ENCODE measurements at places on chromosomes 2 and 18.

DNA sequence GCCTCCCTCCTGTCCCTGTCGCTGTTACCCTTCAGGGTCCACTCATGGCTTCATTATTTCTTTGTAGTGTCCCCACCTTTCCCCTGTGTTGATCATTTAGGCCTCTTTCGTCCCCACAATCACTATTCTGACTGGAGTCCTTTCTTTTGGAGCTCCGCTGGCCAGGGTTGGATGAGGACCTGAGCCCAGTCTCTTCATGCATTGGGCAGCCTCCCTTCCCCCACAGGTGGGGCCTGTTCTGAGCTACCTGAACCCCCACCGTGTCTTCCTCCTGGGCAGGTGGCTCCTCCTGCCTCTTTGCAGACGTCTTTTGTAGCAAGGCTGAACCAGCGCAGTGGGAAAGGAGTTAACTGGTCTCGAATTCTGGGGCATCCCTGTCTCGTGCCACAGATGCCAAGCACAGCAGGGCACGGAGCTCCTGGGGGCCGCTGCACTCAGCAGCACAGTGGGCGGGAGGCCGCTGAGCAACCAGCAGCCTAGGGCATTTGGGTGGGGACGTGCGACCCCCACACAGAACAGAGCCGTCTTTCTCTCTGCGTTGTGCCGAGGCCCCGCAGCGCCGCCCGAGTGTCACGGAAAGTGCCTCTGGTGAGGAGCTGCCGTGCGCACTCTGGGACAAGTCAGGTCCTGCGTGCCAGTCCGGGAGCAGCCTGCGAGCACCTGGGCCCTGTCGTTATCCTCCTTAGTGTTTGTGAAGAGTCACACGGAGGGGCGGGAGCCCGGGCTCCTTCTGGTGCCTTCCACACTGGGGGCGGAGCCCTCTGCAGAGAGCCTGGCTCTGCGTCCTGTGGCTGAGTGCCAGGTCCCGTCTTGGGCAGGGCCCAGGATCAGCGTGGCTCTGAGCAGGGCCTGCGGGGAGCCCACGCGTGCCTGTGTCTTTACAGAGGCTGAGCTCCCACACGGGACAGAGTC lies 130.1 kb downstream of the NFATC1 start:
- DNase-seq = no peak

DNA sequence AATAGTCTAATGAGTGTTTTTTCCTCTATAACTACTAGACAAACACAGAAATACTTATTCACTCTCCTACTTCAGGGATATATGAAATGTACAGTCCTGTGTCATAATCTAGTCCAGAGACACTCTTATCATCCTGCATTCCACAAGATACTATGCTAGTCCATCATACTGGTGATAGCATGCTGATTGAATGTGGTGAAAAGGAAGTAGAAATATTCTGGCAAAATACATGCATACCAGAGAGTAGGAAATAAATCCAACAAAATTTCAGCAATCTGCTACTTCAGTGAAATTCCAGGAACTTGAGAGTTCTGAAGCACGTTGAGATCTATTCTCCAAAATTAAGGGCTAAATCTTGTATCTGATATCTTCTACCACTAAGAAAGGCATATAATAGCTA lies 353.9 kb downstream of the PID1 start:
- DNase-seq = no peak

DNA sequence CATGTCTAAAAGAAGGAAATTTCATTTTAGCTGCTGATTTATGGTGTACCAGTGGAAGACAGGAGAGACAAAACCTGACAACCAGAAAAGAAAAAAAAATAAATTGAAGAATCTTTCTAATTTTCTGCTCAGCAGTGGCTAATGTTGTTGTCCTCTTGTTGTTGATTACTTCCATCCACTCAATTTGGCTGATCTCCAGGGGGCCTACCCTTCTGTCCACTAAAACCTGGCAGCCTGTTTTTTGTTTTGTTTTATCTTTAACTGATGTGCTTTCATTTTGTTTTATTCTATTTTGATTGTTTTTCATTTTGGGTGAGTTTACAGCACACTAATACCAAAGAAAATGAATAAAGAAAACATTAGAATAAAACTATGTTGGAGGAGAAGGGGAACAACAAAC lies 27.4 kb downstream of the TFPI start:
- DNase-seq = no peak

GRCh38 chr2:40260437-40260836 lies 191.5 kb downstream of the SLC8A1 start:
- no peak for DNase-seq

DNA sequence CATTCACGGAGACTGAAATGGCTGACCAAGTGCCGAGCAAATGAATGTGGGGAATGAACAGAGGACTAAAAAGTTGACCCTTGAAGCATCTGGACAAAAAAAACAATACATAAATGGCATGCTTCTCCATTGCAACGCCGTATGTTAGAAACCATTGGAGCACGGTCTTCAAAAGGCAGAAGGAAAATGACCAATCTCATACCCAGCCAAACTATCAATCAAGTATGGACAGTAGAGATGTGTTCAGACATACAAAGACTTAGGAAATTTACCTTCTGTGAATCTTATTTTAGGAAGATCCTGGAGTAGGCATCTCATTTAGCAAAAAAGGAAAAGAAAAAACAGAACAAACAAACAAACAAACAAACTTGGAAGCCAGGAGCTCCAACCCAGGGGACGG lies 44.5 kb downstream of the HS6ST1 start:
- DNase-seq = no peak

- no peak for DNase-seq
Observed at GRCh38 chr2:100411841-100412292, 5.6 kb downstream of the CHST10 start.

DNA sequence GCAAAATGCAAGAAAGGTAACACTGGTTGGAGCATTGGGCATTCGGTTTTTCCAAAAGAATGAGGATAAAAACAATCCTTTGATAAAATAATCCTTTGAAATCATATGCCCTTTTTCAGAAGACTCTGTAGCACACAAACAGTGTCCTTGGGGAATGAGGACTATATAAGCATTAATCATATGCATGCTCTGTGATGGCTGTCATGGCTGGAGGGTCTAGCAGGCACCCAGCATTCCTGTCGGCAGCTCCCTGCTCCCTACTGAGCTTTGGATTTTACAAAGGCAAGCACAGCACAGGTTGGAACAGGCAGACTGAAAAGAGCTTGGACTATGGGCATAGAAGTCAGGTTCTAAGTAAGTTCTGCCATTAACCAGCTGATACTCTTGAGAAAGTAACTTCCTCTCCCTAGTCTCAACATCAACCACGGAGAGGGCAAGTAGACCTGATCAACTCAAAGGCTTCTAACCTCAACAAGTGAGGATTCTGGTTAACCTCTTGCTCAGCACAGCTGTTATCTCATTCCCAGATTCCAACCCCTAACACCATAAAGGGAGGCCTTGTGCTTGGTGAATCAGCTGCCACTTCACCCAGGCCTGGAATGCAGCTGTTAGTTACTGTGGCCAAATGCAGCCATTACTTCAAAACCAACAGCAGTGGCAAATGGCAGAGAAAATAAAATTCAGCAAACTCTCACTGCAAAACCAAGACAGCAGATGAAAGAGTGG lies 29.5 kb downstream of the GALNT14 start:
- no peak for DNase-seq

DNA sequence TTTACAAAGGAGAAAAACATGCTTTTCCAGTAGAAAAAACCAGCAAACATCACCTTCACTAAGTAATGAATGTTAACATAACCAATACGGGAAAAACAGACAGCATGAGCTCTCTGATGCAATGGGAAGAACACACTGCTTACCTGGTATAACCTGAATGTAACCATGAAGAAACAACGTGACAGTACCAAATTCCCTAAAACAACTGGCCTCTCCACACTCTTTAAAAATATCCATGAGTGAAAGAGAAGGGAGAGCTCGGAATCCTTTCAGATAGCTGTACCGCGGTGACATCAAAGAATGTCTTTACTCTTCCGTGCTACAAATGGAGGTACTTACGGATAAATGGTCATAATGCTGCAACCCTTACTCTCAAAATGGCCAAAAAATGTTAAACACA lies 32.1 kb downstream of the SAP130 start:
- no peak for DNase-seq

DNA sequence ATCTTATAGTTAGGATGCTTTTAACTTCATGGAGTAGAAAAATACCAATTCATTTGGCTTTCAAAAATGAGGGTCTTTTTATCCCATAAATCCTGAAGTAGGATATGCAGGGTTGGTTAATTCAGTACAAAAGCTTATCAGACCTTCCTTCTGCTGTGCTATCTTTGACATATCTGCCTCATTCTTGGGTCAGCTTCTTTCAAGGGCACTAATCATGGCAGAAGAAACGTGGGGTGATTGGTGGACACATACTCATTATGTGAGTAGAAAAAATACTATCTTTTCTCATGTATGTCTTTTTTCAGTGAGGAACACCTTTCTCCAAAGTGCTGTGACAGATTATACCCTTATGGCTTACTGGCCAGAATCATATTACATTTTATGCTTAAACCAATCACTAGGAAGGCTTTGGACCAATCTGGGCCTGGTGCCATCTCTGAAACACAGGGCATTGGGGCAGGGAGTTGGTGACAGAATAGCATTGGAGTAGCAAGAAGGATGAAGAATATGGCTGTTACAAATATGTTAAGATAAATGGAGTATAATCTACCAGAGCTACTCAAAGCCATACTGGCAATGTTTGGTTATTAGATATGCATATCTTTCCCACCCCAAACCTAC lies 10.1 kb downstream of the UGP2 start:
- DNase-seq = no peak

DNA sequence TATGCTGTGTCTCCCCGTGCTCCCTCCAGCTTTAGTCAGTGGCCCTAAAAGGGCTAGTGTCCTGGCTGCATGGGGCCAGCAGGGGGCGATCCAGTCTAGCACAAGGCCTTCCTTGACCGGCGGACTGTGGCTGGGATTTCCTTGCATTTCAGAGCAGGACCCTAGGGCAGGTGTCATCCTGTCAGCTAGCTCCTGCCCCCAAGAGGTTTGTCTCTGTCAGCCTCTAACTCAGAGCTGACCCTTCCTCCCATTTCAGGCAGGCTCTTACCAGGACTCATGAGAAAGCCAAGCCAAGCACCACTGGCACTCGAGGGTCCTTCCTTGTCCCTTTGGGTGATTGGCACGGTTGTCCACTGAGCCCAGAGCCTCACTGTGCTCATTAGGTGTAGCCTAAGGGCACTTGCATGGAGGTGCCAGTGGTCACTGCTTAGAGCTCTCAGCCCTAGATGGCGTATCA lies 140.3 kb downstream of the RPIA start:
- DNase-seq = peak; percentile 21

DNA sequence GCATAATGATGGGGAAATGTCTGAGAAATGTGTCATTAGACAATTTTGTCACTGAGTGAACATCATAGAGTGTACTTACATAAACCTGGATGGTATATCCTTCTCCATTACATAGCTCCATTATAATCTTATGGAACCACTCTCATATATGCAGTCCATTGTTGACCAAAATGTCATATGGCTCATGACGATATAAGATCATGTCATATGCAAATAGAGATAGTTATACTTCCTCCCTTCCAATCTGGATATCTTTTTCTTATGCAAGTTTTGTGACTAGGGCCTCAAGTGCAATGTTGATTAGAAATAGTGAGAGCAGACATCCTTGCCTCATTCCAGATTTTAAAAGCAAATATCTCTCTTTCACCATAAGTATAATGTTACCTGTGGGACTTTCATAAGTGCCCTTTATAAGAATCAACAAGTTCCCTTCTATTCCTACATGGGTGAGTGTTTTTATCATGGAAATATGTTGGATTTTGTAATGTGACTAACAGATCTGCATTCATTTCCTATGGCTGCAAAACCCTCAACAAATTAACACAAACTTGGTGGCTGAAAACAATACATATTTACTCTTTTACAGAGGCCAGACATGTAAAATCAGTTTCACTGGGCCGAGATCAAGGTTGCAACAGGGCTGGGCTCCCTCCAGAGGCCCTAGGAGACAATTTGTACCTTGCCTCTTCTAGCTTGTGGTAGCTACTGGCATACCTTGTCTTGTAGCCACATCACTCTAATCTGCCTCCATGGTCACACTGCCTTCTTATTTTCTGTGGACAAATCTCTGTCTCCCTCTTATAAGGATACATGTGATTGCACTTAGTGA lies 21.6 kb upstream of the SULT1C4 start:
- DNase-seq = no peak

DNA sequence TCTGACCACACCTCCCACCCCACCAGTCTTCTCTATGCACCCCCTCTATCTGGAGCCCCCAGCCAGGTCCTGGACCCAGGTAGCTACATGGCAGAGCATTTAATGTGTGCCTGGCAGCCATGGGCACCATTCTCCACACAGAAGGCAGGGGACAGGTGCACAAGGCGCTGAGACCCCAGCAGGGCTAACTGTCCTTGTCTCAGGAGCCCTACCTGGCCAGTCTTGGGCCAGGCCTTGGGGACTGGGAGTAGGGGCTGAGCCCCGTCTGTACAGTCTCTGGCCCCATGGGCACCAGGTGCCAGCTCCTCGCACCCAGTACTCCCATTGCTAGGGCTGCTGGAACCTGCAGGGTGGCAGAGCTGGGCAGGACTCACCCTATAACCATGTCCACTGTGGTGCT lies 2.9 kb downstream of the GNLY start:
- DNase-seq = no peak

- no peak for DNase-seq
Observed at GRCh38 chr2:45570671-45571334, 40.3 kb downstream of the SRBD1 start.

- no peak for DNase-seq
Observed at GRCh38 chr2:218711550-218711929, 905 bp downstream of the TTLL4 start.

- no peak for DNase-seq
Observed at GRCh38 chr18:48939205-48940097, 11.3 kb downstream of the SMAD7 start.

DNA sequence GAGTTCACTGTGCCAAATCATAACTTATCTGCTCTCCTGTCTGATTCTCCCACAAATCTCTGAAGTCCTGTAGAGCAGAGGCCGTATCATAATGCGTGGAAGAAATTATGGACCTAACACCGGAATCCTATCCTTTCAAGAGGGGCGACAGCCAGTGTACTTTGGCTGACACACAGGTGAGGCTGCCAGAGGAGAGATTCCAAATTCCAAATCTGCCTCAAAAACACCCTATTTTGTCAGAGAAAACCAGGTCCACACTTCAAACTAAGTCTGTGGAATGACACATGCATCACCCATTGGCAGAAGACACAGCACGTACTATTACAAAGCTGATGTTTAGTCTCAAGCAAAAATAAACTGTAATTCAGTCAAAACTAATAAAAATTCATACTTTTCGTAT lies 139.2 kb upstream of the PID1 start:
- DNase-seq = no peak

GRCh38 chr2:135471106-135471505 lies 59.9 kb downstream of the ZRANB3 start:
- DNase-seq = no peak

DNA sequence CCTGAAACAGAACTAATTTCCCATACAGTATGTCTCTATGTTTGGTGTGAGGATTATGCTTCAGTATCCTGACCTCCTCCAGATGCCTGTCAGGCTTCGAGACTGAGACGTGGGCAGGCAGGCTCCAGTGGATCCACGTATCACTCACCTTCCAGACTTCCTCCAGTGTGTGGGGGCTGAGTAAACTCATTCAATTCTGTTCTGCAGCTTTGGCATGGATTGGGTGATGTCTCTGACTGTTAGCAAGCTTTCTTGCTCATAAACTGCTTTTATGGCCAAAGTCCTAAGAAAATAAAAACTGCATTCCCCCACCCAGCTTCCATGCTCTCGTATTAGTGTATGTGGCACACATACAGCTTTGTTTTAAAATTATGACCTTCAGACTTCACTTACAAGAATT lies 53.6 kb downstream of the CCDC93 start:
- no peak for DNase-seq

- DNase-seq = no peak
Observed at GRCh38 chr2:224847961-224848850, 132.0 kb upstream of the CCDC195 start.
